ENCODE measurements at places on chromosomes 5 and 9. TPM values are rescaled to one million over a fixed set of nuclear protein-coding genes. Genes with fewer than 3 reads are reported as not detected.

CYSRT1 gene
- total RNA-seq = 0.47 TPM

PCDHGC4 gene
- total RNA-seq = not detected

GRCh38 chr9:99628849-99629620 is 192.7 kb upstream of the NR4A3 start:
- DNase-seq = no peak

DNA sequence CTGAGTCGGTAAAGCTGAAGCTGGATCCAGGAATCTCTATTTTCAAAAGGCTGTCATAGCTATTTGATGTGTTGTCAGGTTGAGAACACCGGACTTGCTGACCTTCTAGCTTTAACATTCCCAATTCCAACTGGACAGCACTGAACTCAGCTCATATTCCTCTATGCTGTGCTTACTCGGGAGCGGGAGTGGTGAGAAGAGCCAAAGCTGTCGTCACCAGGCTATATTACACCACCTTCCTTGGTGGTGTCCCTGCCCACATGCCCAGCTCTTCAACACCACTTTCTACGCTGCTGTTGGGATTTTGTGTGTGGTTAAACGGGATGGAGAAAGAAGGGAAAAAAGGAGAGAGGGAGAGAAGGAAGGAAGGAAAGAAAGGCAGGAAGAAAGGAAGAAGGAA is 653.6 kb downstream of the RAB3C start:
- DNase-seq = no peak

DNA sequence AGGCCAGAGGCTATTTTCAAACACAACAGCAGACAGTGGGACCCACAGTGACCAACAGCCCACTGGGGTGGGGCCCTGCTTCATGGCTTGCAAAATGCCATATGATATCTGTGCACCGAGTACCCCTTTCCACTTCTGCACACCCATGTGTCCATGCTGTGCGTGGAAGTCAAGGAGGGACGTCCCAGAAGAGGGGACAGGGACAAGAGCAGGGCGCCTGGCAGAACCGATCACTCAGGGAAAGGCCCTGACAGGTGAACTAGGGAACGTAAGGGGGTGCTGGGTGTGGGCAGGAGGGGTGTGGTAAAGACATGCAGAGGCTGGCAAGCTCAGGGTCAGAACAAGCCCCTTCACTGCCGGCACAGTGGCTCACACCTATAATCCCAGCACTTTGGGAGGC is 7.6 kb upstream of the TTLL11 start:
- DNase-seq = no peak

DNA sequence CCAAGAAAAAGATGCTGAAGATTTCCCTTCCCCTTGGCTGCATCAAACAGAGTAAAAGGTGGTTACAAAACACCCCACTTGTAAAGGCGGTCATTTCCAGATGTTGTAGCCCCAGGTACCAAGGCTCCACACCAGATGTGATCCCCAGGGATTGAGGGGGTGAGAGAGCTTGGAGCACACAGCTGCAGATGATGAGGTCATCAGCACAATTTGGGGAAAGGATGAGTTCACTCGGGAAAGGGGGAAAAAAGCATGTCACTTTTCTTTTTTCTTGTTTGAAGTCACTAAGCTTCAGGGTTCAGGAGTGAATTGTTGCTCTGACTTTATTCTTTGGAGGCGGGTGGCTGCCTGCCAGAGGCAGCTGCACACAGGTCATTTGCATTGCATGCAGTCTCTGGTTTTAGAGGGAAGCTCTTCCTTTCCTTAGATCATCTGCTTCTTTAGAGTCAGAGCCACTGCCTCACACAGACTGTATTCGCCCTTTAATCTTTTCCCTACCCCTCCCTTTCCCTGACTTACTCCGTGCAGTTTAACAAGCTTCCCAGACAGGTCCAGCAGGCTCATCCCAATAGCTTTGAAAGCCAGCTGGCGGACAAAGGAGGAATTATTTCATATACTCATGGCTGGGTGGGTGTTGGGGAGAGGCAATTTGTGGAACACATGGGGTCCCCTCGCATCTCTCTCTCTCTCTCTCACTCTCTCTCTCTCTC is 409.3 kb upstream of the SLC24A2 start:
- no peak for DNase-seq

LHX6 gene
- 0.60 TPM for total RNA-seq

SCGB3A2 gene
- total RNA-seq = not detected

DNA sequence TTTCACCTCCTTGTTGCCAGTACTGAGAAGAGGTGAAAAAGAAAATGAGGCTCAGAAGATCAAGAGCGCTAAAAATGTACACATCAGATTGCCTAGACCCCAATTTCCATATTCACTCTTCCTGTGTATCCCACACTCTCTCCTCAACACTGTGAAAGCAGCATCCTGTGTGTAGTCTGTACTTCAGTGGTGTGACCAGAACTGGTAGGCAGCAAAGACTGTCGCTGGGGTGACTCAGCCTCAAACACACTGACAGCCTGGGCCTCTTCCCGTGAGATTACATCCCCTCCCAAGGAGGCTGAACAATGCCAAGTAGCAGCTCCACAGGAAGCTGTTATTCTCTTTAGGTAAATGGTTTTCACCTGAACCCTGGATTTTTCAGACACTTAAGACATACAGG is 135.5 kb downstream of the CCDC192 start:
- no peak for DNase-seq

Data from naive thymus-derived CD8-positive, alpha-beta T cell (primary cell).